ENCODE measurements at places on chromosomes 5 and 9. TPM values are rescaled to one million over a fixed set of nuclear protein-coding genes. Genes with fewer than 3 reads are reported as not detected.

- no peak for DNase-seq
Observed at GRCh38 chr9:8924562-8924961, 1125.0 kb upstream of the DMAC1 start.

DNA sequence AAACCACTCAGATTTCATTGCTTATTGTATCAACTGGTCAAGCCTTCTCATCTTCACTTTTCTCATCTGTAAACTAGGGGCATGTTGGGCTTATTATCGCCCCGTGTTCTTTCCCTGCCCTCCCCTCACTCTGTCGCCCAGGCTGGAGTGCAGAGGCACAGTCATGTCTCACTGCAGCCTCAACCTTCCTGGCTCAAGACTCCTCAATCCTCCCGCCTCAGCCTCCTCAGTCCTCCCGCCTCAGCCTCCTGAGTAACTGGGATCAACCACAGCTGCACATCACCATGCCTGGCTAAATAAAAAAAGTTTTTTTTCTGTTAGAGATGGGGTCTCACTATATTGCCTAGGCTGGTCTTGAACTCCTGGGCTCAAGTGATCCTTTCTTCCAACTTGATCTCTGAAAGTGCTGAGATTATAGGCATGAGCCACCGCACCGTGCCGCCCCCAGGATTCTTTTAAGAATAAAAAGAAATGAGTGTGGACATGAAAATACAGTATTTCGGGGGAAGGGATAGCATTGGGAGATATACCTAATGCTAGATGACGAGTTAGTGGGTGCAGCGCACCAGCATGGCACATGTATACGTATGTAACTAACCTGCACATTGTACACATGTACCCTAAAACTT is 2.0 kb downstream of the MAML1 start:
- no peak for DNase-seq

GRCh38 chr9:109499093-109499630 is 1.1 kb upstream of the PTPN3 start:
- DNase-seq: no peak

DNA sequence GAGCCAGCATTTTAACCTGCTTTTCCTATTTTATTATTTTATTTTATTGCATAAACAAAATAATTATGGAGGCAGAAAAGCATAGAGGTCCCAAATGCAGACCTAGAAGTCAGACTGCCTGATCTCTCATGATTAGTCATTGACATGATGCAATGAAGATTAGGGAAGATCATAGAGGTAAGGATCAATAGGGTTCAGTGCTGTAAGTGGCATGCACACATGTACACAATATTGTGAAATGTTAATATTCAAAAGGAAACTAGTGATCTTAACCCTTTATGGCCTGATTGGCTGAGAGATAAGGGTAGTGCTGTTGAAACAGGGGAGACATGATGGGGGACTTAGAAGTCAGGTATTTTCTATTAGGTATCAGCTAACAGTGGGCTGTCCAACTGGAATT is 1.1 kb upstream of the FRRS1L start:
- DNase-seq: no peak

CAVIN4 gene
- 38.0 TPM for total RNA-seq

- no peak for DNase-seq
Observed at GRCh38 chr9:27510780-27511179, 13.3 kb upstream of the IFNK start.

DNA sequence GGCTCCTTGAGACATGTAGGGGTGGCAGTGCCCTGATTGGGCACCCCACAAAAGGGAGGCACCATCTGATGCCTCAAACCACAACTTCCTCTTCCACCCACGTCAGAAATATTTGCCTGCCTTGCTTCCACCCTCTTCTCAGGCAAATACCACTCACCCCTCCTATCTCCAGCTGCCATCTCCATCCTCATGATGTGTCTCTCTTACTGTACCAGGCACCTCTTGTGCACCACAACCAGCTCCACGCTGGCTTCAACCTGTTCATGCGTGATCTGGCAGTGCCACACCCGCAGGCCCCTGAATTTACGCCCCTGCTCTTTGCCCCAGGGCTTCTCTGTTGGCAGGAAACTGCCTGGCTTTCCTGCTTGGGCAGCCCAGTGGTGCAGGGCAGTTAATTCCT is 87.8 kb upstream of the HSPA9 start:
- DNase-seq: no peak

DNA sequence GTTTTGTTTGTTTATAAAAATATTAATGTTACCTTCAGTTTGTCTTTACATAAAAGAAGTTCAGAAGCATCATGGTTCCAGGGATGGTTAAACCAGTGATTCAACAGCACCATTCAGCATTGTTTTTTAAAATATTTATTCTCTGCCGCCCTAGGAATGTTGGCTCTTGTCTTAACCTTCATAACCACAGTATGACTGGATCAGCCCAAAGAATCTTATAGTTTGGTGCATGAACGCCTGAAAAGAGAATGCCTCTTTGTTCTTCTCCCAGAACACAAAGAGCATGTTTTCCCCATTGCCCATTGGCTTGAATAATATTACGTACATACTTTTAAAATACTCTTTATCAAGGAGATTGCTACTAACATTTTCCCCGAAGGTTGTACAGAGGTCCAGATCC is 413.4 kb downstream of the ANXA1 start:
- no peak for DNase-seq

- DNase-seq: no peak
Observed at GRCh38 chr9:87436716-87437115, 61.0 kb upstream of the DAPK1 start.

GRCh38 chr5:66881480-66882161 is 285.4 kb downstream of the MAST4 start:
- DNase-seq: peak; percentile 32

GRCh38 chr5:146301626-146302025 is 37.0 kb upstream of the POU4F3 start:
- DNase-seq: no peak

- no peak for DNase-seq
Observed at GRCh38 chr5:20034717-20035116, 46.7 kb upstream of the CDH18 start.

All from left cardiac atrium (tissue), 4 donors.